ENCODE measurements at places on chromosomes 3 and 15. TPM values are rescaled to one million over a fixed set of nuclear protein-coding genes. Genes with fewer than 3 reads are reported as not detected.

The ZNF502 gene
- 4.3 TPM for total RNA-seq

The CD200 gene
- not detected for total RNA-seq

The ALDH1A3 gene
- 0.11 TPM for total RNA-seq

The SST gene
- not detected for total RNA-seq

The ACP3 gene
- 0.80 TPM for total RNA-seq

The TRH gene
- not detected for total RNA-seq

The ROPN1 gene
- total RNA-seq: not detected

The P2RY13 gene
- total RNA-seq: not detected

The FGF7 gene
- total RNA-seq: 6.5 TPM

The DGKG gene
- 2.2 TPM for total RNA-seq

The LIPH gene
- total RNA-seq: not detected

The GOLGA8S gene
- not detected for total RNA-seq

The CCPG1 gene
- total RNA-seq: 43.2 TPM

The TERC gene
- total RNA-seq: 434 TPM

The GRAMD1C gene
- 2.2 TPM for total RNA-seq

The FBLN2 gene
- 0.19 TPM for total RNA-seq

The ADIPOQ gene
- total RNA-seq: not detected

The EIF4E3 gene
- total RNA-seq: 0.11 TPM

Measured in LHCN-M2 (cell line).